NCI-H526 treated with DMSO at 0.1 percent for 48 hours (cell line): ENCODE measurements at places on chromosomes 6 and 20.
A peak's percentile ranks its signal among the peaks of the same experiment; 100 is the strongest.

DNA sequence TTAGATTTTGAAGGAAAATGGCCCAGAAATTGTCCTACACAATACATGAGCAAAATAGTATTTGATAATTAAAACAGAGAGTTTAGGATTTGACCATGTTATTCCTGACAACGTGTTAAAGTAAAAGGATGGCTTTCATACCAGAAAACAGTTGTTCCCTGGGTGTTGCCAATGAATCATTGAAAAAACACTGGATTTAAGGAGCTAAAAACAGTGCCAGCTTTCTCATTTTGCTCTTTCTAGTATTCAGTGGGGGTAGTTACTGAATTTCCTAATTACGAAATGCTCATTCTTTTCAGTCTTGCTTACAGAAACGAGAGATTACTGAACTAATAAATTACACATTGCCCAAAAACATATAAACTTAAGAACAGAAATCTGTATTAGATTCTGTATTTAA lies 26.6 kb upstream of the SNAP91 start:
- no peak for DNase-seq

- DNase-seq = no peak
Measured at GRCh38 chr20:56689318-56689717, 60.2 kb downstream of the TFAP2C start.

- no peak for DNase-seq
Measured at GRCh38 chr6:25710287-25710686, 44.3 kb upstream of the SLC17A4 start.

DNA sequence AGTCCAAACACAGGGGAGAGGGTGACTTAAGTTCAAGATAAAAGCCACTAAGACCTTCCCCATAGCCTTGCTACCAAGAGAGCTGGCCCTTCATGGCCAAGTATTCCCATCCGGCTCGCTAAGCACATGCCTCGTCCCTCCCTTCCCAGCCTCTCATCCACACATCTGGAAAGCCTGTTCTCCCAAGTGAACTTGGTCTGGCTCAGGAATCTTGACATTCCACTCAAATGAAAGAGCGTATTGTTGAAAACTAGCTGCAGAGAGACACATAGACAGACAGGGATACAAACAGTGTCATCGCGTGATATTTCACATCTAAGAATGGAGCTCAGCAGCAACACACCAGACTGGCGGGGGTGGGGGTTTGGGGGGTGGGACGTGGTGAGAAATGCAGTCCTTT lies 182.8 kb upstream of the FOXQ1 start:
- DNase-seq = no peak

- DNase-seq = no peak
Measured at GRCh38 chr20:19770375-19770774, 12.3 kb downstream of the RIN2 start.

DNA sequence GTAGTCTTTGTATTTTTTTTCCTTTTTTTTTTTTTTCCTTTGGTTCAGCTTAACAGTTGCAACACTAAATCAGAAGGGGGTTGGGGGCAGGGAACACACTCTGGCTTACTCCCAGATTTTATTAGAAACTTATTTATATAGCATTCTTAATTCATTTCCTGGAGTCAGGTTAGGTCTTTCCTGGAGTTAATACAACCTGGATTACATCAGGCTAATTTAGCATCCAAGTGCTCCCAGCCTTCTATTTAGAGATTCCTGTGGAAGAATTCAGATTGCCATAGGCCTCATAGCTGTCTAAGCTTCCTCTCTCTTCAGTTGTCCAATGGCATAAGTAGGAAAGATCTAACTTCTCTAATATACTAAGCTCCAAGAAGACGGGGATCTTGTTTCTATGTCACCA lies 35.8 kb upstream of the PKHD1 start:
- no peak for DNase-seq

DNA sequence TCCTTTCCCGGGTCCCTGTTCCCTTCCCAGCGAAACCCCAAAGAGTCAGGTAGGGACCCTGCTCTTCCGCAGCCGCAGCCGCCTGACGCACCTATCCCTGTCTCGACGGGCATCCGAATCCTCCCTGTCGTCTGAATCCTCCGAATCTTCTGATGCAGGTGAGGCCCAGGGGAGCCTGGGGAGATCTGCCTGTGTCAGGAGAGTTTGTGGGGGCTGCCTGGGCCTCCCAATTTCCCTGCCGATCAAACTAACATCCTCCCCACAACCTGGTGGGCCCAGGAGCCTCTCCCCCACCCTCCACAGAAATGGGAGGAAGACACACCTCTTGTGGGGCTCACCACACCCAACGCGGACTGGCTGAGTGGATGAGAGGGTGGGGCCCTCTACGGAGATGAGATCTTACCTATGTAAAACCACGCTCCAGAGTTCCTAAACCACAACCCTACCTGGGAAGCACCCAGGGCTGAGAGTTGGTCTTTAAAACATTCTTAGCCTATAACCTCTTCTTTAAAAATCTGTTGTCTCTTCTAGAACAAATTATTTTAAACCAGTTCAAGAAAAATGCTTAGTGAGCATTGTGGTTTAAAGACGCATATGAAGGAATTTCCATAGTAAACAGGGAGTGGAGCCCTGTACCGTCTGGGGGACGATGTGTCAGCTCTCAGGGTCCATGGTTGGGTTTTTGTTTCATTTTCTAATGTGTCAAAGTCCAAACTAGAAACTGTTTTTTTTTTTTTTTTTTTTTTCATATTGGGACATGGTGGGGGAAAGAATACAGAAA lies 1.7 kb downstream of the CDC25B start:
- DNase-seq = peak; percentile 74

DNA sequence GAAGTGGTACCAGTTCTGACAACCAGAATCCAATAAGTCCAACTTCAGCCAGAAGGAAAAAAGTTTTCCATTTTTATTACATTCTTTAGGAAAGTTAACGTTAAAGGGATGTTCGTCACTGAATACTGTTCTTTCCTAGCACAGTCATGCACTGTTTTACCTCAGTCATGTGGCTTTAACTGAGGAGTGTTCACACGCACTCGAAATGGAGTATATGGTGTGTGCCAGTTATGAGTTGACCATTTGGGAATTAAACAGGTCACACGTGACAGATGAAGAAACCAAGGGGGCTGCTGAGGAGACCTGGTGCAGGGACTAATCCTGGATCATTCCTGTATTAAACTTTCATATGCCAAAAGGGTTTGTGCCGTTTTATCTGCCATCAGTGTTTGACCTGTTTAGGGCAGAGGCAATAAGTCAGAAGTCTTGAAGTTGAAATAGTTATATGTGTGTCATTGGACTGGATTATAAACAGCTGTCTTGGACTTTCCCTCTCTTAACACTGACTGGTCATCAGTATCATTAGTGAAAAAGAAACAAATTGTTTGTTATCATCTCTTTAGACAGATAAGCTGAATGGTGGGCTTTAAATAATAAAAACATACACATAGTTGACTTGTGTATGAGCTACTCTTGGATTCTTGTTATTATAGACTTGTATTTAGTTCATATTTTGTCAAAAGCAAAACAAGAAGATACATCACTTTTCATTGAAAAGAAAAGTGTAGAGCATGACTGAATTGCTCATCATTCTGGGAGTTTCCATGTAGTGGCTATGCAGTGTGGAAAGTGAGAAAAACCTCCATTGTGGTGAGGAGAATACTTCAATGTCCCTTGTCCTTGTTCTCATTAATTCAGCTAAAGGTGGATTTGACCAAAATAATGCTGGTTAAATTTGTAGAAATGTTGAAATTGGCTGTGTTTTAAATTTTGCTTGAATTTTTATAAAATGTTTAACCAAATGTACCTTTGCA lies 123.5 kb upstream of the SAMD5 start:
- no peak for DNase-seq

DNA sequence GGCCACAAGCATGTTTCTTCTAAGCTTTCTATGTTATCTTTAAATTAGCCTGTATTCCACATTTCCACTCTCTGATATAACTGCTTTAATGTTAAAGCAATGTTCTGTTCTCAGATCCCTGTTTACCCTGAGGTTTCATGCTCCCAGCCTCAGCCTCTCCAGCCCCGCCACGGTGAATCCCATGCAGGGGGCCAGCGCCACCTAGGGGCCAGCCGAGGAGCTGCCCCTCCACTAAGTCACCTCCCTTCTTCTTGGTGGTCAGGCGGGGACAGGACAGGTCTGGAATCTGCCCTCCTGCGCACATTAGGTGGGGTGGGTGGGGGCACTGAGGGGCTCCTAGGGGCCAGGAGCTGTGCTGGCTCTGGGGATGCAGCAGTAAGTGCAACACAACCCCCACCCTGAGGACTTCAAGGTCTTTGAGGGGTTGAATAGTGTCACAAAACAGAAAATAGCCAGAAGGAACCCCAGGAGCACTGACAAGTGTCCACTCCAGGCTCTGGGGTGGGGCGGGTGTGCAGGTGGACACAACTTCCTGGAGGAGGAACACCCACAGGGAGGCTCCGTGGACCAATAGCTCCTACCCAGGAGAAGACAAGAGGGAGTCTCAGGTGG lies 61.6 kb downstream of the RAB44 start:
- peak; percentile 56 for DNase-seq

DNA sequence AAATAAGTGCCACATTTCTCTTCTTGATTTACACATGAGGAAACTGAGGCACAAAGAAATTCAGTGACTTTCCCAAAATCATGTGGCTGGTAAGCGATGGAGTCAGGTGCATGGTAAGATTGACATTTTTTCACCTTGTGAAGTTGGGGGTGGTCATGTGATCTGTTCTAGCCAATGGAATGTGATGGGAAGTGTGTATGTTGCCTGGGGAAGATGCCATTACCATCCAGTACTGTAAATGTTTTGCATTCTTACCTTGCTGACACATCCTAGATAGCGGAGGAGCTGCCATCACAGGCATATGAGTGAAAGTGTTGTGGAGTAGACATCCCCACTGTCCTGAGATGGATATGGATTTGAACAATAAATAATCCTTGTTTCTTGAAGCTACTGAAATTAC lies 499.6 kb upstream of the SULF2 start:
- DNase-seq = no peak

GRCh38 chr6:56314683-56315523 lies 67.5 kb upstream of the COL21A1 start:
- DNase-seq = peak; percentile 22

DNA sequence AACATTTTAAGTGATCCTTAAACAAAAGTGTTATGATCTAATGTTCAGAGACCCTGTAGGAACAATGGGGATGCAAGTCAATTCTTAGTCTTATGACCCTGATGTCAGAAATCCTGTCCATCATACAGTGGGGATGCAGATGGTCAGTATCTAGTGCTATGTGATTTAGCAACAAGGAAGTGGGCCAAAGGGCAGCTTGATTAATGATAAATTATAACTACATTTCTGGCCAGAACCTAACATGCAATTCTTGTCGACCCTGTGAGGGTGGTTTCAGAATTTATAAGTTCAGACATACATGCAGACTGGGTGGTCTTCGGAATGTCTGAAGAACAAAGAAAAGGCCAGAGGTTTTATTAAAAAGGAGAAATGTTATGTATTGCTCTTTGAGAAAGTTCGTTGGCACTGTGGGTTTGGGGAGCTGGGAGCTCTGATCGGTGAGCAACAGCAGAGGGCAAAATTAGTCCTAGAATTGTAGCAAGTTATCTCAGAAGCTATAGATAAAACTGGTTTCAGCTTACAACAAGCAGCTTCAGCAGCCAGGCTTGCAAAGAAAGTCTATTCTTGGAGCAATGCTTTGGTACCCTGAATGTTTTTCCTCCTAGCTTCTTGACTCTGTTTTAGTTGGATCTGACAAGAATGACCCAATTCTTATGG lies 50.8 kb downstream of the RPF2 start:
- DNase-seq = no peak

- DNase-seq = no peak
Measured at GRCh38 chr6:74610352-74610751, 595.5 kb downstream of the COL12A1 start.

- DNase-seq = no peak
Measured at GRCh38 chr6:118890997-118891790, 2.8 kb upstream of the ASF1A start.

DNA sequence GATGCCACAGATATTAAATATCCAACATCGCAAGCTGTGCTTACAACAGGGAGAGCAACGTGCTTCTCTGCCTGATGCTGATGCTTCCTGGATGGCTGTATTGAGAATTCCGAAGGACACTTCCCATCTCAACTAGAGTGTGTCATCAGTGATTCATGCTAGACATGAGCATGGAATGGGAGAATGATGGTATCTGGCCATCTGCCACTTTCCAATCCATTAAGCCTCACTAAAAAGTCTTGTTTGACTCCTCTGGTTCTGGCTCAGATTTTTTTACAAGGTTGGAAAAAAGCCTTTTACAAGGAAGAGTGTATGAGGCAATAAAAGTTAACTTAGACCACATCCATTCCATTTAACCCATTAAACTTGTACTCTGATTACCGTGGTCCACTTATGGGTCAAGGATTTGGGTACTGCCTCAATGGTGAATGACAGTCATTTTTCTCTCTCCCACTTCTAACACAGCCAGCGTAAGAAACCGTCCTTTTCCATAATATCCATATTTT lies 265.3 kb downstream of the UST start:
- DNase-seq = no peak

DNA sequence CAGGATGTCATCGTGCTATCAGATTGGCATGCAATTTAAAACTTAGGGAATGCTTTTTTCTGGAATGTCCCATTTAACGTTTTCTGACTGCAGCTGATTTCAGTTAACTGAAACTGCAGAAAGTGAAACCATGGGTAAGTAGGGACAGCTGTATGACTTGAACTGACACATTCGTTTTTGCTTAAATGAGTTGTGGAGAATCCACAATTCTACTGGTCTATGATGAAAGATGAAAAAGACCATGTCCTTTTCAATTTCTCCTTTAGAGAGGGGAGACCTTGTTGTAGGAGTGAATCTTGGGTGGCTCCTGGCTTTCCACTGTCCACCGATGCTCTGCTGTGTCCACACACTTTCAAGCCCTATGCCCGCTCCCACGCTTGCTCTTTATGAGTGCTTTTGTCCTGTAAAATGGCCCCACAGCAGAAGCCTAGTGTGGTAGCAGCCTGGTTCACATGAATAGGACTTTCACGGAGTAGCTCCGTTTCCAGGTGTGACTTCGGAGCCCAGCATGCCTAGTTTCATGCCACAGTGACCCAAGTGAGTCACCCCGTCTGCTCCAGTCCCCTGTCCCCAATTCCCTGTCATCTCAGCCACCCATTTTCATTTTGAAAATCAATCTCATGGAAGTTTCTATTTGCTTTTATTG lies 21.9 kb downstream of the DYNLT1 start:
- no peak for DNase-seq

GRCh38 chr6:30861257-30862048 lies 22.9 kb upstream of the DDR1 start:
- no peak for DNase-seq

GRCh38 chr20:59835057-59835447 lies 98.4 kb downstream of the SYCP2 start:
- no peak for DNase-seq
